Stimulated activated CD4-positive, alpha-beta T cell treated with anti-CD3 and anti-CD28 coated beads, Interleukin-12 subunit alpha, Interleukin-12 subunit beta, amount 100 ng/mL, for 4 hours (primary cell): ENCODE measurements at places on chromosomes 2 and 18.
A peak's percentile ranks its signal among the peaks of the same experiment; 100 is the strongest.

GRCh38 chr18:10842861-10843260, 306.5 kb downstream of the PIEZO2 start:
- DNase-seq: no peak

DNA sequence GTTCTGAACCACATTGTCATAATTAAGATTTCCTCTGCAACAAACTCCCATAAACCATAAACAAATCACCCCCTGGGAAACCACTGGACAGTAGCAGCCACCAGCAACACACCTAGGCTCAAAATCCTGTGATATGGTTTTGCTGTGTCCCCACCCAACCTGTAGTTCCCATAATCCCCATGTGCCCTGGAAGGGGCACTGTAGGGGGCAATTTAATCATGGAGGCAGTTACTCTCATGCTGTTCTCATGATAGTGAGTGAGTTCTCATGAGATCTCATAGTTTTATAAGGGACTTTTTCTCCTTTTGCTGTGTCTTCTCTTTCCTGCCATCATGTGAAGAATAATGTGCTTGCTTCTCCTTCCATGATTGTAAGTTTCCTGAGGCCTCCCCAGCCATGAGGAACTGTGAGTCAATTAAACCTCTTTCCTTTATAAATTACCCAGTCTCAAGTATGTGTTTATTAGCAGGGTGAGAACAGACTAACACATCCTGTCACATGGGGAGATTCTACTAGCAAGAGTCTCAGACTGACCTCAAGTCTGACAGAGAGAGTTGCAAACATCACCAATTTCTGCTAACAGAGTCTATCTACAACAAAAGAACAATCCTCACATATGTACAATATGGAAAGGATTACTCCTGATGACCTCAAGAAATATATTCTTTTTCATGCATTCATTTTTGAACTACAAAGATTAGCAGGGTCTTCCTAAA, 182.6 kb downstream of the GRB14 start:
- no peak for DNase-seq

- no peak for DNase-seq
Measured at GRCh38 chr2:189238903-189239302, 59.3 kb upstream of the COL5A2 start.

DNA sequence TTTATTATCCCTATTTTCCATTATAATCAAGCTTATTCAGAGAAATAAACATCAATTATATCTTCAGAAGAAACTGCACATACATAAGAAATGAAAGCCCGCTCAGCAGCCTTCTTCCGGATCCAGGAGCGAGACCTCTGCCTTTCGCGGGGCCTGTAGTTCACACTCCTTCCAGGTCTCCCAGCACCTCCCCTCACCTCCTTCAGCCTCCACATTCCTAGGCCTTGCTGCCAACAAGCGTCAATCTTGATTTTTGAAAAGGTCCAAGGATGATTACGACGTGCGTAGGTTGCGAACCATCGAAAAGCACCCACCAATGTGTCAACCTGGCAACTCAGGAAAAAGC, 355 bp upstream of the KIDINS220 start:
- DNase-seq: peak; percentile 4

DNA sequence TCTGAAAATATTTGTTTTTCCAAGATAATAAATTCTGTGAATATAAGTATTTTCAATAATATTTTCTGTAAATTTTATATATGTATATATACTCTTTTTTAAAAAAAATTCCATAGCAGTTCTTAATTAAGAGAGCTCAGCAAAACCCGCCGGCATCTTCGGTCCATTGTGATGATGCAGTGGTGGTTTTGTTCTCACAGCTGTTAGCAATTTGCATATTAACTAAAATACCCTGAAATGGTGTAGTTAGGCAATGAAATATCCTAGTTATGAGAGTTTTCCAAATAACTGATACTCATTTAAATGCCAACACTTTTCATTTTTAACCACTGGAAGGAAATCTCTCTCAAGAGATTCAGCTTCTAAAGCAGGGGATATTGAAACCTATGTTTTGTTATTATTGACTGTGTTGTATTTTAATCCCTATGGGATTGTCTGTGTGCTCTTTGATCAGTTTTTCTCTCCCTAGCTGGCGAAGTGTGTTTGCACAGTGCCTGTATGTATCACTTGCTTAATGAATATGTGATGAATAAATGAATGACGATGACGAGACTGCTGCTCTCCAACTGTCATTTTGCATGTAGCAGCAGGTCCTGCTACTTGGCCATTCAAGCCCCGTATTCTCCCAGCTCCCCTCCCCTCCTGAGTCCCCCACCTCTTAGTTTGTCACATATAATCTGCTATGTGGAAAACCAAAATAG, 42.4 kb downstream of the PSMG2 start:
- no peak for DNase-seq

DNA sequence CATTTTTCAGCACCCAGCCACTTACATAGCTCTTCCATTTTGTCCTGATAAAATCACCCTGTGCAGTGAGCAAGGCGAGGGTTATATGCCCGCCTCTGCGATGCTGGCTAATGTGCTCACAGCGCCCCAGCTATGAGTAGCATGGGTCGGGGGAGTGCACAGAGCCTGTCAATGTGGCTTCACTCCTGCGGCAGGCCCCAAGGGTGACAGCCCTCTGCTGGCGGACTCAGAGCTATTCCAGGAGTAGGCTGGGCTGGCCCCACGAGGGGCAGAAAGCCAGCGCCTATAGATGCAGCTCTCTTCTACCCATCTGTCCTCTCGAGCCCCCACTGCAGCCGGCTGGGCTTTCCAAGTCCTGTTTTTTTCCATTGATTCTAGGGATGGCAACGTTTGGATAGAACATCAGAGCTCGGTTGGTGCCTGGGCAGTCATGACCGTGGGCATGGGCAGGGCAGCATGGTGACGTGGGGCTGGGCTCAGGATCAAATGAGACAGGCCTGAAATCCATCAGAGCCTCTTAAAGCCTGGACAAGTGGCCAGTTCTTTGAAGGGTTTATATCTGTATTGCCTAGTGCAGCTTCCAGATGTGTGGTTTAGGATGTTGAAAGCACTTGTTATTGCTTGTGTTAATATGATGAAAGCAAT, 134.7 kb downstream of the MCFD2 start:
- no peak for DNase-seq

DNA sequence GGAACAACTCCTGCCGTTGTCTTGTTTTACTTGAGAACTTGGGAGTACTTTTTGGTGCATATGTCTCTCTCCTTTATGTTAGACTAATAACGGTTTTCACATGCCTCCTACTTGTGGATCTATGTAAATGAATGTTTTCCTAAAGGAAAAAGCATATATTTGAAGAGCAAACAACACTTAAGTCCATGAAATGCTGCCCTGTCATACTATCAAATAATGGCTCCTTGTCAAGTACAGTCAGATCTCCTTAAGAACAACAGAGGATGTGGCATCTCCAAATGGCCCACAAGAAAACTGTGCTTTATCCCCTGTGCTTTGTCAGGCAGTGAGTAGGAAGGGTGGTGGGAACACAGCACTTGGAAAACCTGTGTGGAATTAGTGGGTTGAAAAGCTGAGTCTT, 198.2 kb downstream of the PTGR3 start:
- no peak for DNase-seq

DNA sequence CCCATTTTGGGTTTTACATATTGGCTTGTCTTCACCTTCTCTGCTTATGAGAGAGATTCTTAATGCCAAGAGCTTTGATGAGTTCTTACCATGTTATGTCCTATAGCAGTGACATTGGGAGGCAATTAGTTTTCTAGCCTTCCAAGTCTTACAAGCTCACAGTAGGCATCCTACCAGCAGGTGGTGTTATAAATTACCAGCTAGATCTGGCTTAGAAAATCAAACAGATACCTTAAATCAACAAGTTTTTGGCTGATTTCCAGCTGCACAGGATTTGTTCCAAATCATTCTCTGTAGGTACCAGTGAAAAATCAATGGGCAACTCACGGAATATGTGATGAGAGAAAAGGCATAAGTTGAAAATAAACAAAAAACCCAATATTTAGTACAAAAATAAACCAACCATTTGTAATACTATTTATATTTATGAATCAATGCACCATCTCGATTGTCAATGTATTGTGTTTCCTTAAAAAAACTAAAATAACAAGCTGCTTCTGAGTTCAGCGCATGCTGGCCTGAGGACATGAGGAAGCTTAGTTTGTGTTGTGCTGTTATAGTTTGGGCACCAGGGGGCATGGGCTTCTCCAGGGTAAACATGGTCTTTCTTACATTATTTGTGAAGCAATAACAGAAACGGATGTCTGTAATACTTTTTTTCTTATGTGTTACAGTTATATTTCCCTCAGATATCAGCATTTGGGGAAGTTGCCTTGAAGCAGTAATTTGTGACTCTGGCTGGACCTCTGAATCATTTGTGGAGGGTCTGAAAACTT, 34.1 kb upstream of the NXPH2 start:
- DNase-seq: no peak

GRCh38 chr2:211996857-211997256, 541.7 kb downstream of the ERBB4 start:
- DNase-seq: no peak

- DNase-seq: no peak
Measured at GRCh38 chr2:106849253-106849652, 36.7 kb downstream of the ST6GAL2 start.

GRCh38 chr2:152894051-152894450, 175.6 kb downstream of the ARL6IP6 start:
- no peak for DNase-seq

DNA sequence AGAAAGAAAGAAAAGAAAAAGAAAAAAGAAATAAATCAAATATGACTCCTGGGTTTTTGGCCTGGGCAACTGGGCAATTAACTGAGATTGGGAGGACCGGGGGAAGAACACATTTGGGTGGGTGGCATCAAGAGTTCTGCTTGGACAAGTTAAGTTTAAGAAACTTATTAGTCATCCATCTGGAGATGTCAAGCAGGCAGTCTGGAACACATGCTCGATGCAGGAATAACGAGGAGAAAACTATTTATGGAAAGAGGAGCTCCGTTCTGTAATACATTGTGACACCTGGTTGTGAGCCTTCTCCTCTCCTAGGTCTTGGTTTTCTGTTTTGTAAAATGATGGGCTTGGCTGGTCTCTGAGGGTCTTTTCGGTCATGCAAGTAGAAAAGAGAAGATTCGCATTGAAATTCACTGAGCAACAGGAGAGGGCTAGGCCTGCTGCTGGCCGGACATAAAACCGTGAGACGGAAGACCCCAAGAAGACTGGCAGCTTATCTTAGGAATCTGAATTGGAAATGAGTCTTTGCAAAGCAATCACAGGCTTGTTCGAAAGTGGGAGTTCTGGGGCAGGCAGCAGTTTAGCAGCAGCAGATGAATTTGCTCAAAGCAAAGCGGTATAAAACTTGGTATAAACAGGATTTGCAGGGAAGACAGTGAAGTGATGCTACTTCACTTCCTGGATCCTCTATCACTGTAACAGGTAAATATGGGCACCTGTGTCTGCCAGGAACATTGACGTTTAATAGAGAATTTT, 51.4 kb downstream of the E2F6 start:
- DNase-seq: no peak

- no peak for DNase-seq
Measured at GRCh38 chr2:224666951-224667553, 49.1 kb downstream of the CCDC195 start.

DNA sequence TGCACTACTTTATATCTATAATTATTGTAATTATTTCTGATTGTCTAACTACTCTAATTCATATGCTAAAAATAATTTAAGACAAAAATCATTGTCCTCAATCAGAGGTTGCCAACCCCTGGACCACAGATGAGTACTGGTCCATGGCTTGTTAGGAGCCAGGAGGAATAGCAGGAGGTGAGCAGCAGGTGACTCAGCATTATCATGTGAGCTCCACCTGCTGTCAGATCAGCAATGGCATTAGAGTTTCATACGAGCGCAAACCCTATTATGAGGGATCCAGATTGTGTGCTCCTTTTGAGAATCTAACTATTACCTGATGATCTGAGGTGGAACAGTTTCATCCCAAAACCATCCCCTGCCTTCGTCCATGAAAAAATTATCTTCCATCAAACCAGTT, 1434.4 kb downstream of the LRP1B start:
- no peak for DNase-seq

DNA sequence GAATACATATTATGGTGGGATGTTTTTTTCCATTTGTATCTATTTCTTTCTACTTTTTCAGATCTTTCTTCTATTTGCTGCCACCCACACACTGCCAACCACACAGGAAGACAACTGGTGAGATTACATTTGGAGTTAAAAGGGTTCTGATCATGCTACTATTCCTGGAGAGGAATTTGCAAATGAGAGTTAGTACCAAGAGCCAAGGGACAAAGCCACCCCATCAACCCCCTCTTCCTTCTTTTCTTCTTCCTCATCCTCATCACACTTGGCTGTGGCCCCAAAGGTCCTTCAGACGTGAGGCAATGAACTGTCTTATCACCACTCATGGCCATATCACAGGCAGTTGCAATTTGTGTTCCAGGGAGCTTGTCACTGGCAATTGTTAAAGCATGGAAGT, 215.6 kb upstream of the SLC14A2 start:
- no peak for DNase-seq

DNA sequence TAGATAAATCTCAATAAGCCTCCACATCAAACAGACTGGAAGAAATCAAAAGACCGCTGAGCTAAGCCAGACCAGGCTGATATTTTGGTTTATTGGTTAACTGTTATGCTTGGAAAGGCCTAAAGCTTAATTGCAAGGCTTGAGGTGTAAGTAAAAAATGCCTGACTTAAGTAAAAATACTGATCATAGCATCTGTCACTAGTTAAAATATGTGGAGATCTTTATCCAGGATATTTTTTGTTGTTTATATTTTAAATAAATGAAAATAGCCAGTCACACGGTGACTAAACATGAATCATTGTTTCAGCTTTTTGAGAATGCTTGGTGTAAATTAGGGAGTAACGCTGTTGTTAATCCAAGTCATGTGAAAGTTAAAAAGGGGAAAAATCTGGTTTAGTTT, 127.9 kb downstream of the THADA start:
- no peak for DNase-seq

- no peak for DNase-seq
Measured at GRCh38 chr2:226766352-226767055, 33.1 kb downstream of the IRS1 start.

DNA sequence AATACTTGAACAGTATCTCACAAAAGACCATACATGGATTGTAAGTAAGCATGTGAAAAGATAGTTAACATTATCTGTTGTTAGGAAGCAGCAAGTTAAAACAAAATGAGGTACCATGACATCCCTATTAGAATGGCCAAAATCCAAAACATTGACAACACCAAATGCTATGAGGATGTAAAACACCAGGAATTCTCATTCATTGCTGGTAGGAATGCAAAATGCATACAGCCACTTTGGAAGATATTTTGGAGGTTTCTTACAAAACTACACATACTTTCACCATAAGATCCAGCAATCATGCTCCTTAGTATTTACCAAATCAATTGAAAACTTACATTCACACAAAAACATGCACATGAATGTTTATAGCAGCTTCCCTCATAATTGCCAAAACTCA, 30.9 kb upstream of the ICOS start:
- DNase-seq: no peak

DNA sequence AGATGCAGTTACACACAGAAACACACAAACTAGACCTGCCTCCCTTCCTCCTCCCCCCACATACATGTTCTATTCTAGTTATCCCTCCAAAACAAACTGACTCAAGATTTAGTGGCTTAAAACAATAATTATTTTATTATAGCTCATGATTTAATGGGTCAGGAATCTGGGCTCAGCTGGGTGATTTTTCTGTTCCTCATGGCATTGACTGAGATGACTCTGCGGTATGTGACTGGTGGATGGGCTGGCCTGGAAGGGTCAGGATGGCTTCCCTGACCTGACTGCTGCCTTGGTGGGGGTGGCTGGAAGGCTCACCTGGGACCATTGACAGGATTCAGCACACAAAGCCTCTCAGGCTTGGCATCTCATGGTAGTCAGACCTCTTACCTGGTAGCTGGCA, 33.7 kb upstream of the NTSR2 start:
- no peak for DNase-seq

GRCh38 chr18:24959051-24959476, 392.9 kb downstream of the ZNF521 start:
- DNase-seq: no peak
